ENCODE measurements at places on chromosomes 2 and 18. TPM values are rescaled to one million over a fixed set of nuclear protein-coding genes. Genes with fewer than 3 reads are reported as not detected.

The SNED1 gene
- total RNA-seq = 35.0 TPM

The FAHD2B gene
- 12.6 TPM for total RNA-seq

The MOGAT1 gene
- total RNA-seq = not detected

The MDH1B gene
- total RNA-seq = 7.0 TPM
